ENCODE measurements at places on chromosomes 4 and X.

- DNase-seq: no peak
These were observed 92.7 kb downstream of the SHISA3 start for GRCh38 chr4:42490015-42490414.

DNA sequence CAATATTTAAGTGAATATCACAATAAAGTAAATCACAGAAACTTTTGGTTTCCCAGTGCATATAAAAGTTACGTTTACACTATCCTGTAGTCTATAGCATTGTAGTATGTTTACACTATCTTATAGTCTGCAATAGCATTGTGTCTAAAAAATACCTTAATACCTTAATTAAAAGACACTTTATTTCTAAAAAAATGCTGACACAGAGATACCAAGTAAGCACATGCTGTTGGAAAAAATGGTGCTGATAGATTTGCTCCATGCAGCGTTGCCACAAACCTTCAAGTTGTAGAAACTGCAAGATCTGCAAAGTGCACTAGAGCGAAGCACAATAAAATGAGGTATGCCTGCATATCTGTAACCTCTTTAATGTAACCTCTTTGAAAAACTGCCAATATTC, 847.3 kb downstream of the GLUD2 start:
- no peak for DNase-seq

DNA sequence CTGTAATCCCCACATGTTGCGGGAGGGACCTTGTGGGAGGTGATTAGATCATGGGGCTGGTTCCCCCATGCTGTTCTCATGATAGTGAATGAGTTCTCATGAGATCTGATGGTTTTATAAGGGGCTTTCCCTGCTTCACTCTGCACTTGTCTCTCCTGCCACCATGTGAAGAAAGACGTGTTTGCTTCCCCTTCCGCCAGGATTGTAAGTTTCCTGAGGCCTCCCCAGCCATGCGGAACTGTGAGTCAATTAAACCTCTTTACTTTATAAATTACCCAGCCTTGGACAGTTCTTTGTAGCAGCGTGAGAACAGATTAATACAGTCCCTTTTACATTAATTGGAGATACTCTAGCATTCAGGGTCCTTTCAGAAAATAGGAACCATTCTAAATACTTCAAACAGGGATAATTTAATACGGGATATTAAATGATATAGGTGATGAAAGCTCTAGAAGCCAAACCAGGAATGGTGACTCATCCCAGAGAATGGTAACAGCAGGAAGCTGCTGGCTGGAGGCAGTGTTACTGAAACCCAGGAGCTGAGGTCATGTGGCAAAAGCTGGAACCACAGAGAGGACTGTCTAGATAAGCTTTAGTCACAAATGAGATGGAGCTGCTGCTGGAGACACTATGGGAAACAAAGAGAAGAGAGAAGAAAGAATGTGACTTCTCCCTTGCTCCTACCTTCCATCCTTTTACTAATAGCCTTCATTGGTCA, 57.3 kb downstream of the GSTCD start:
- DNase-seq: no peak

- DNase-seq: no peak
These were observed 105.9 kb downstream of the TNIP2 start for GRCh38 chr4:2650276-2650675.

GRCh38 chr4:89100853-89101252, 10.5 kb upstream of the TIGD2 start:
- DNase-seq: no peak

All from stimulated activated CD4-positive, alpha-beta T cell treated with anti-CD3 and anti-CD28 coated beads, Interleukin-1b, Interleukin-23, amount 100 ng/mL, for 1 hour (primary cell).